ENCODE measurements at places on chromosomes 1 and 21.

DNA sequence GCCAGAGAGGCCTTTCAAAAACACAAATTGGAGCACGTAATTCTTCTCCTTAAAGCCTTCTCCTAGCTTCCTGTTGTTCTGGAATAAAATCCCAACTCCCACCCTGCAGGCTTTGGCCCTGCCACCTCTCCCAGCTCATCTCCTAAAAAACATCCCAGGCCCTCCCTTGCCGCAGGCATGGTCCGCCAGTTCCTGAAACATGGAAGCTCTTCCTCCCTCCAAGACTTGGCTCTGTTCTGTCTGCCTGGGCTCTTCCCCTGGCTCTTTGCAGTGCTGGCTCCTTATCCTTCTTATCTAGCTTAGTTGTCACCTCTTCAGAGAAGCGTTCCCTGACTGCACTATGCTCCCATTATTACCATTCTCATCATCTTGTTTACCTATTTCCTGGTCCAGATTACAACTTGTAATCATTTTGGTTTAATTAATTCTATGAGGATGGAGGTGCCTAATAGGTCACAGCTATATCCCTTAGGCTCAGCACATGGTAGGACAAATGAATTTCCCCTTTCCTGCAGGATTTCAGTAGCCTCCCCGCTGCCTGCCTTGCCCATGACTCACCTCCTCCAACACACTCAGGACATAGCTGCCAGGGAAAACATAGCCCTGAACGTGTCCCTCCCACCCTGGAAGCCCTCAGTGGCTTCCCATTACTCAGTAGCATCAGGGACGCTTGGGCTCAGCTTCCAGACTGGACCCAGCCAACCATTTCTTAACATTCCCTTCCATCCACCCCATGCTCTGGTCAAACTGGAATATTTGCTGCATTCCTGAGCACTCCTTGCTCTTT lies 15.7 kb upstream of the IGSF21 start:
- no peak for DNase-seq

DNA sequence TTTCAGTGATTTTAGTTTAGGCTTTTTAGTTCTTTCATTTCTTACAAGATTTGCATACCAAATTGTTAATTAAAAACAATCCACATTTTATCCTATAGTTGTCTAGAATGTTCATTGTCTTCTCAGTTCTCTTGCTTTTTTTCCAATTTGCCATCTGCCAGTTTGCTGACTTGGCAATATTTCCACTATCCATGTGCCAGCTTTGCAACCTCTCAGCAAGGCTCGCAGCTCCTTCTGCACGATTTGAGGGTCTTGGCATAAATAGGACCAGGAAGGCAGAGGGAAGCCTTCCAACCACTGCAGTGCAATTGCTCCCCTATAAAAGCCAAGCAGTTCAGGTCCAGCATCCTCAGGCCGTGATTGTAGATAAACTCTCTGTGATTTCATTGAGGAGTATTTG lies 306.8 kb upstream of the FMN2 start:
- DNase-seq: no peak

GRCh38 chr1:230747890-230748800 lies 957 bp downstream of the CAPN9 start:
- DNase-seq: no peak

GRCh38 chr1:27133991-27134390 lies 20.9 kb downstream of the SLC9A1 start:
- DNase-seq: no peak

GRCh38 chr1:55155522-55155921 lies 59.6 kb downstream of the USP24 start:
- DNase-seq: no peak
